ENCODE measurements at places on chromosomes 4 and X.

- no peak for DNase-seq
These were observed 70.2 kb upstream of the ETNPPL start for GRCh38 chr4:108833046-108833445.

- no peak for DNase-seq
These were observed 198.8 kb upstream of the FAT4 start for GRCh38 chr4:125115941-125116340.

DNA sequence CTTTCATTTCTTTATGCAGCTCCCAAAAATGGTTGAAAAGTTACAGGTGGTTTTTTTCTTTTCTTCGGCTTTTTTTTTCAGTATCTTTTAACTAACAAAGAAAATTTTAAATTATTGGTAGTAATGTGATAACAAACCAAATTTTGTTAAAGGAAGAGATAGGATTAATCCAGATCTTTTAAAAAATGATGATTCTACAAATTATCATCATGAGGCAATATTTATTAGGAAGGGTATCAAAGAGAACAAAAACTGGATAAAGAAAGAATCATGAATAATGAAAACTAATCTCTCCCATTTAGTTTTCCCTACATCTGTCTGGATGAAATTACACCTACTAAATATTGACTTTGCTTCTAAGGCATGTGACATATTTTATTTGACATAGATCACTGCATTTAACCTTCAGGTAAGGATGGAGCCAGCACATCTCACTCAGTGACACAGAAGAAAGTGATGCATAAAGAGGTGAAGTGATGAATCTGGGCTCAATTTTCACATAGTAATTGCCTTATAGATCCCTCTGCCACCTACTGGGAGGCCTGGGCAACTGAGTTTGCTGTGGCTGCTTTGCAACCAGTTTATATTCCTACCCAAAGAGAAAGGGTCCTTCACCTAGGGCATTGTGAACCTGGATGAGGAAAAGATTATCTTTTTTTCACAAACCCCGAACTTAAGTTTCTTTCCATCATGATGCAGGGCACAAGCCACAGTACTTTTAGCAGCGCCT is 155.6 kb downstream of the HNRNPD start:
- DNase-seq, result no peak

DNA sequence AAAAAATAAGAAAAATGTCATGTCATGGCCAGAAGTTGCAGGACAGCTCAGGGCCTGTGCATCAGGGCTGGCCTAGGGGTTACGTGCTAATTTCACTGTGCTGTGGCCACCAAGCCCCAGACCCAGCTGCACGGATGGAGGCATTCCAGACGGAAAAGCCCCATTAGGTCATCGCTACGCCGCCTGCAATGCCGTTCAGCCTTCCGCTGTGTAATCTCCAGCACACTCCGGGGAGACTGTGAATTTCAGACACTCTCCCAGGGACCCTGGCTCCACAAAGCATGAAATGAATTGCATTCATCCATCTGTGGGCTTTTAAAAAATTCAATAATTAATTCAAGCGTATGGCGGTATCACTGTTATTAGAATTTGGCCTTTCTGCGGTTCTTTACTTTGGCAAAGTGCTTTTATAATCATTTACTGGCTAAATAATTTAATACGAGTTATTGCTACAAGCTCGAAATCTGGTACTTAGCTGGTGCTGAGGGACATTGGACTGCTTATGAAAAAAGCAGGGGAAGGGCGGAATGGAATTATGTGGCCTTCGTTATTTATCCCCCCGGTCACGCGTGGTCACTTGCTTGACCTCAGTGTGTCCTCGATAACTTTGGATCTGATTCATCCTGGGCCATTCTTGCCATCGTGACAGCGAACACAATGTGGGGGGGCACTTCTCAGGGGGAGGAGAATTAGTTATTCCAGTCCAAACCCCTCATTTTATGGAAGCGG is 9.0 kb upstream of the NSG1 start:
- no peak for DNase-seq

- no peak for DNase-seq
These were observed 183.1 kb upstream of the ARX start for GRCh38 chrX:25198891-25199290.

DNA sequence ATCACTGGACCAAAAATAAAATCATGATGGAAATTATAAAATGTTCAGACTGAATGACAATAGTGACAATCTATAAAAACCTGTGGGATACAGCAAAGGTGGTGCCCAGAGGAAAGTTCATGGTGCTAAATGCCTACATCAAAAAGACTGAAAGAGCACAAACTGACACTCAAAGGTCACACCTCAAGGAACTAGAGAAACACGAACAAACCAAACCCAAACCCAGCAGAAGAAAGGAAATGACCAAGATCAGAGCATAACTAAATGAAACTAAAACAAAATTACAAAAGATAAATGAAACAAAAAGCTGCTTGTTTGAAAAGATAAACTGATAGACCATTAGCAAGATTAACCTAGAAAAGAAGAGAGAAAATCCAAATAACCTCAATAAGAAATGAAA is 78.7 kb downstream of the ANAPC10 start:
- DNase-seq, result no peak

- no peak for DNase-seq
These were observed 1026.0 kb downstream of the ADGRL3 start for GRCh38 chr4:62226082-62226481.

DNA sequence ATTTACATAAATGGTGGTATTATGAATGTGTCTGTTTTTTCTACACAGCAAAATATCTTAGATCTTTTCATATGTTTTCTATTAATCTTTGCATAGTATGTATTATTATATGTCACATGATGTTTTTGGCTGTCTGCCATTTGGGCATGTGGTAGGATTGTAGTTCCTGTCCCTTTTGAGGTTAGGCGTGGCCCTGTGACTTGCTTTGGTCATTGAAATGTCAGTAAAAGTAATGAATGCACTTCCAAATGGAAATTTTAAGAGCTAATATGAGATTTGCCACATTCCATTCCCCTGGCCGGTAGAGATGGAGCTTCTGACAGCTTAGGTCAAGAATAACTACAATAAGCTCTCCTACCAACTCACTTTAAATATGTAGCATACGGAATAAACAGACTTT is 45.1 kb downstream of the JADE3 start:
- no peak for DNase-seq

DNA sequence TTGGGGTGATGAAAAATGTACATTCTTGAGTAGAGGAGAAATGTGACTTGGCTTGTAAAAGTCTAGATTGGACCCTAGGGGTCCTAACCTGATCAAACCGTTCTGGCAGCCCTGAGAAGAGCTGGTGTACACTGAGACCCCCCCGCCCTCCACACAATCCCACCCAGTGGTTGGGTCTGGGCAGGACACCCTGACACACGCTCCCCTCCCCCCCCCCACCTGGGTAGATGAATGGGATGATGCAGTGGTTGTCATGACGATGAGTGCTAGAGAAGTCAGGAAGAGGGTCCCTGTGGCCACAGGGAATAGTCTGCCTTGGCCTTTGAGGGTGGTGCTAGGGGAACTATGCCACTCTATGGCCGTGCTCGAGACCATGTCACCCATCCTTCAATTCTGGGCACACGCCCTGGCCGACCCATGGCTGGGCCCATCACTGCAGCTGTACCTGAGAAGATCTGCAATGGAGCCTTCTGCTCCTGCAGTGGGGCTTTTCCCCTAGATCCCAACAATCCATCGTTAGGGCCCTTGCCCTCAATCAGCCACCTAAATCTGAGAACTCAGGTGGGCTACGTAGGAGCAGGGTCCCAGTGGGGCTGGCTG is 4.4 kb downstream of the CDK16 start:
- DNase-seq, result no peak

DNA sequence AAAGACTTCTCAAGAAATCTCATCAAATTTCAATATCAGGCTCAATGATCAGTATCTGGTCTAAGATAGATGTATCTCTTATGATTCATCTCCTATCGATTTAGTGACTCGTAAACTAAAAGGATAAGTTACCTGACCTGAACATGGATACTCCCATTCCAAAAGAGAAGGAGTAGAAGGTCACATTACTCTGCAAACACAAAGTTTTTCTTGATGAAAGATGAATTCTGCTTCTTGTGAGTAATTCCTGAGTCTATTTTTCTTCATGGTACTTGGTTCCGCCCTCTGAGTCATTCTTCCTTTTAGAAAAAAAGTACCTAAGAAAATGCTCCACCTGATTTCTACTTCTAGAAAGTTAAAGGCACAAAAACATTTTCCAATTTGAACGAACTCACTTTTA is 223.1 kb upstream of the SLIT2 start:
- DNase-seq, result no peak

DNA sequence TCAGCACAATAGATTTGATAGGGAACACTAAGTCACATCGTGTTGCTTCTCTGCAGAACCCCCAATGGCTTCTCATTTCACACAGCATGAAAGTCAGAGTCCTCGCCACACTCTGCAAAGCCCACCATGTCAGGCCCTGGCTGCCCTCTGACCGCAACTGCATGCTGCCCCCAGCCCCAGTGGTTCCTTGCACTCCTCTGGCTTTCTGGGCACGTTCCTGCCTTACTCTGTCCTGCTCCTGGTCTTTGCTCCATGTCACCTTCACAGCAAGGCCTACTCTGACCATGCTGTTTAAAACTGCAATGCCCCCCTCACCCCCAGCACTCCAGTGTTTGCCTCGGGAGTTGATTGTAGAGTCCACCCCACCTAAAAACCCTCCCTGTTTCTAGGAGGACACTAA is 78.1 kb downstream of the EVC start:
- DNase-seq, result no peak

GRCh38 chr4:10581022-10581421 is 103.5 kb downstream of the CLNK start:
- DNase-seq, result no peak

- no peak for DNase-seq
These were observed 43.4 kb downstream of the SHROOM2 start for GRCh38 chrX:9829308-9830267.

DNA sequence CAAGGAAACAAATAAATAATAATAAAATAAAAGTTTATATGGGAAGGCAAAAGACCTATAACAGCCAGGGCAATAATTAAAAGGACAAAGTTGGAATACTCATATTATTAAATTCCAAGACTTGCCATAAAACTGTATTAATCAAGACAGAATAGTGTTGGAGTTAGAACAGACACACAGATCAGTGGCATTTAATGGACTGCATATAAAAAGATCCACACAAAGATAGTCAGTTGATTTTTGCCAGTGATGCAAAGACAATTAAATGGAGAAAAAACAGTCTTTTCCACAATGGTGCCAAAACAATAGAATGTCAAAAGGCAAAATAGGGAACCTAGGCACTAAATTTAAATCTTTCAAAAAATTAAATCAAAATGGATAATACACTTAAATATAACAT is 587.1 kb upstream of the GRIA3 start:
- DNase-seq, result no peak

DNA sequence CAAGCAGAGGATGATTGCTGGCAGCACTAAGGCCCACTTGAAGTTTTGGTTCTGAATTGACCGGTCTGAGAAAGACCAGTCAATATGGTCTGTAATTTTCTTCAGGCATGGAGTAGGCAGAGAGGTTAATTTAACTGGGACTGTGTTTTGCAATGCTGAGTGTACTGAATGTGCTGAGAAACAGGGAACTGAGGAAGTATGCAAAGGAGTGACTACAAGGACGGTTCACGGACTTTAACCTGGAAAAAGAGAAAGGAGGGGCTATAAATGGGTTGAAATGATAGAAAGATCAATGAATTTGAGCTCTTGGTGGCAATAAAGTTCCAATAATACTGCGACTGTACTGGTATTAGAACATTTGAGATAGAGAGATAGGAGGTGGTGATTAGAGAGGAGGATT is 84.5 kb downstream of the MAGEB17 start:
- DNase-seq, result no peak

- DNase-seq, result no peak
These were observed 4.3 kb upstream of the SLC4A4 start for GRCh38 chr4:71334465-71334882.

DNA sequence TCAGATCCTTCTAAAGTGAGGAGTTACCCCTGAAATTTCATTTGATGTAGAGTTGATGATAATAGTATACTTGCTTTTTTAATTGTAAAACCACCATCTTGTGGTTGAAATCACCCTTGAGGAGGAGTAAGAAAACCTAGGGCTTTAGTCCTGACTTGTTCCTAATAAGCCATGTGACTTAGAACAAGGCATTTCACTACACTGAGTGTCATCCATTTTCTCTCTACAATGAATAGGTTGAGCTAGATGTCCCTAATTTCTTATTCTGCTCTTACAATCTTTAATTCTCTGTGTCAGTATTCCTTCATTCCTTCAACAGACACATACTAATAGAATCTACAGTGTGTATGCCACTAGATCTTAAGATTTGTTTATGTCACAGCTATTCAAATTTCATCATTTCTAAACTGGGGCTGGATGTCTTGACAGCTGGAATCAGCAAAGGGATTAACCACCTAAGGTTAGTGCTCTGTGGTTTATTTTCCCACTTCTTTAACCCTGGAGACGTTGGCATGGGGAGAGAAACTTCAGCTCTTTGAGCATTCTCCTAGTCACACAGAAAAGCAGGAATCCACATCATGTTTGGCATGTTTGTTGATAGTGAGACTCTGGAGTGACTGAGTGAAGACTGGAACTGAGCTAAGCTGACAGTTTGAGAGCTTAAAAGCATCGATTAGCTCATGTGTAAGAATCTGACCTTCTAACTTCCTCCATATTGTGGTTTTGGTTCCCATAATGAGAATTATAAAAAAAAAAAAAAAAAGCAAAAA is 246.3 kb downstream of the NDST4 start:
- no peak for DNase-seq

GRCh38 chrX:133538148-133538547 is 122.9 kb upstream of the GPC4 start:
- no peak for DNase-seq

GRCh38 chr4:153547520-153547919 is 81.4 kb downstream of the TMEM131L start:
- no peak for DNase-seq

DNA sequence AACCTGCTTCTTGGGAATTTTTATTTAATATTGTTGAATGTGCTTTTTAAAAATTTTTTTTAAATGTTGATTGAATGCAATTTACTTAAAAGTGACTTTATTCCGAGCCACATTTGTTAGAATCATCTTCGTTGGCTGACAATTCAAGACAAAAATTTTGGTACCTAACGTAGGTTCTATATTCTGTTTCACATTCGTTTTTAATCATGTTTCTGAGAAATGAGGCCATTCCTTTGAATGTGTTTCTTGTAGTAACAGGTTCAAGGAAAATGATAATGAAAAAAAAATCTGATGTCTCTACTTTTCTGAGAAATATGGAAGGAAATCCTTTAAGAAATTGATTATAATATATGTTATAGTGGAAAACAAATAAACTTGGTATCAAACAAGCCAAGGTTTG is 92.3 kb upstream of the DCLK2 start:
- DNase-seq, result no peak
